A549 (cell line): ENCODE measurements at places on chromosomes 7 and 10.

GRCh38 chr10:88792661-88793060, 9.9 kb upstream of the LIPM start:
- no peak for DNase-seq

DNA sequence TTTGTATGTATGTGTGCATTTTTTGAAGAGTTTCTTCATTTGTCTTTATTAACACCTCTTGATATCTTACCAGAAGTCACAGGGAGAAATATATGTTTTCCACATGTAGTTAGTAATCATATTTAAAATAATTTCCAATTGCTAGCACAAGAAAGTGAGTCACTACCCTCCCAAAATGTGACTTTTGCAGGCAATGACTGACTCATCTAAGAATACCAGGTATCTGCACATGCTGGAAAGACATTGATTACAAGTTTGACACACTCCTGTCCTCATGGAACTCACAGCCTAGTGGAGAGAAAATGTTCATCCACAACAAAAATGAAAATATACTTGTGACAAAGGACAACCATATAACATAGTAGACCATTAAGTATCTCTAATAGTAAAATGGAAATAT, 82.9 kb downstream of the SEMA3D start:
- no peak for DNase-seq

- DNase-seq = peak; percentile 55
Measured at GRCh38 chr10:2921956-2922680, 145.2 kb upstream of the PFKP start.

DNA sequence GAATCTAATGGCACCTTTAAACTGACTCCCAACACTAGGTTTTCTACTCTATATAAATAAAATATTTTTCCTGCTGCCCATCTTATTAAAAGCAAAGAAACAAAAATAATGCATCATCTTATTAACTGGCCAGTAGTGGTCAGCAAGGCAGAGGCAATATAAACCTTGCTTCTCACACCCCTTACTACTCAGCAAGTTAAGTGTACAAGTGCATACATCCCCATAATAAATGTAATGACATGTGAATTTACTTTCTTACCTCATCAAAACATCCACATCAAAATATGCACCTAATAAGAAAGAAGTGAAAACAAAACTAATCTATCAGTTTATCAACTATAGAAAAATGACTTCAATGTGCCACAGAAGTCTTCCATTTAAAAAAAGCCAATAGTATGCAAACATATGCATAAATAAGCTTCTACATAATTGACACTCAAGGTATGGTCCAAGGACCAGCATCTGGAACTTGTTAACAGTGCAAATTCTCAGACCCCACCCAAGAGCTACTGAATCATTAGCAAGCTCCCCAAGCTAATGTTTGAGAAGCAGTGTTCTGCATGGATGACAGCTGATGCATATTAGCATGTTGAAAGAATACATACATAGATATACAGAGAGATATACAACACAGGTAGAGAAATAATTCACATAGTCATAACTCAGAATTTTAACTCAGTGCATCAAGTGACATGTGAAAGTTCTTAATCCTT, 182.7 kb downstream of the C7orf25 start:
- no peak for DNase-seq
